Smooth muscle cell of trachea (primary cell): ENCODE measurements at places on chromosomes 11 and 22. TPM values are rescaled to one million over a fixed set of nuclear protein-coding genes. Genes with fewer than 3 reads are reported as not detected.

Gene MAML2
- 10.6 and 11.3 TPM in 2 replicates for total RNA-seq

Gene BARX2
- total RNA-seq, result not detected in 2 replicates

Gene OR52R1
- not detected in 2 replicates for total RNA-seq

Gene CATSPERZ
- total RNA-seq, result 0.44 and 0.66 TPM in 2 replicates

Gene SPI1
- total RNA-seq, result not detected in 2 replicates

Gene CD248
- 341 and 371 TPM in 2 replicates for total RNA-seq

Gene RHOD
- total RNA-seq, result 9.7 and 20.2 TPM in 2 replicates

Gene APOL5
- total RNA-seq, result 0.17 TPM in 1 of 2 replicates, not detected in the other

Gene RIMBP3B
- 0.17 TPM in 1 of 2 replicates, not detected in the other for total RNA-seq

Gene HEPHL1
- not detected in 2 replicates for total RNA-seq

Gene ASRGL1
- total RNA-seq, result 0.33 and 1.0 TPM in 2 replicates

Gene OR56A3
- total RNA-seq, result not detected in 2 replicates

Gene C11orf52
- 0.66 TPM in 1 of 2 replicates, not detected in the other for total RNA-seq

Gene P4HA3
- 3.1 TPM in 2 replicates for total RNA-seq

Gene ZBTB16
- under 0.01 TPM in 1 of 2 replicates, not detected in the other for total RNA-seq

Gene ARHGAP1
- 53.8 and 93.9 TPM in 2 replicates for total RNA-seq

Gene TPBGL
- total RNA-seq, result under 0.01 TPM in 1 of 2 replicates, not detected in the other

Gene AMPD3
- 6.7 and 9.9 TPM in 2 replicates for total RNA-seq

Gene AP5B1
- 7.1 and 10.6 TPM in 2 replicates for total RNA-seq

Gene CTSW
- total RNA-seq, result not detected in 2 replicates

Gene CAPN1
- 175 and 262 TPM in 2 replicates for total RNA-seq

Gene ARHGAP8
- 1.2 TPM in 1 of 2 replicates, not detected in the other for total RNA-seq

Gene GNAZ
- total RNA-seq, result 0.87 and 1.2 TPM in 2 replicates

Gene TTC28
- total RNA-seq, result 31.4 and 40.0 TPM in 2 replicates

Gene CYTH4
- 0.29 and 0.83 TPM in 2 replicates for total RNA-seq

Gene DRICH1
- 0.33 TPM in 1 of 2 replicates, not detected in the other for total RNA-seq

Gene MRGPRX3
- not detected in 2 replicates for total RNA-seq

Gene TRIM51
- not detected in 2 replicates for total RNA-seq

Gene RASGRP2
- total RNA-seq, result 0.29 and 0.50 TPM in 2 replicates

Gene OR51B4
- total RNA-seq, result not detected in 2 replicates

Gene PANX2
- 0.17 and 0.29 TPM in 2 replicates for total RNA-seq

Gene KDM4E
- total RNA-seq, result not detected in 2 replicates

Gene UQCC3
- total RNA-seq, result 6.9 and 8.7 TPM in 2 replicates

Gene GRM5
- total RNA-seq, result not detected in 2 replicates

Gene CARD16
- 15.3 and 26.3 TPM in 2 replicates for total RNA-seq

Gene PDE2A
- total RNA-seq, result 0.17 and 0.58 TPM in 2 replicates

Gene CEP126
- 2.6 and 3.8 TPM in 2 replicates for total RNA-seq

Gene NAALADL1
- 38.2 and 46.3 TPM in 2 replicates for total RNA-seq

Gene CACNA1I
- total RNA-seq, result under 0.01 TPM in 1 of 2 replicates, not detected in the other

Gene FAM180B
- total RNA-seq, result 0.17 TPM in 1 of 2 replicates, not detected in the other

Gene CYB5R2
- 13.6 and 20.4 TPM in 2 replicates for total RNA-seq

Gene PTPRCAP
- 0.50 and 1.3 TPM in 2 replicates for total RNA-seq
